PC-3 (cell line): ENCODE measurements at places on chromosomes 4 and X. TPM values are rescaled to one million over a fixed set of nuclear protein-coding genes. Genes with fewer than 3 reads are reported as not detected.

DNA sequence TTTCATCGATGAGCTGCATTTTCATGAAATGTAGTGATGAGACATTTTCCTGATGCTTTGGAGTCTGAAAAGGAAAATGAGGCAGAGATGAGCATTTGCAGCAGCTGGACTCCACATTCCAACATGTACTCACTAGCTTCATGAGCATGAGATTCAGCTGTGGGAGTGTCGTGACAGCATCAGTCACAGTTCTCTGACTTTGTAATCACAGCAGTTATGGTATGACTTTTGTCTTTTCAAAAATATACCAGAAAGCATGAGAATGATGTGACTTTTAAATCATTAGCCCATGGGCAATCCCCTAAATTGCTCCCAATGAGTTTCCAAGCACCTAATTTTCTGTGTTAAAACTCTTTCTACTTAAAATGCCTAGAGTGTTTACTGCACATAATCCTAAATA is 18.3 kb upstream of the MSL3 start:
- DNase-seq, result no peak

DNA sequence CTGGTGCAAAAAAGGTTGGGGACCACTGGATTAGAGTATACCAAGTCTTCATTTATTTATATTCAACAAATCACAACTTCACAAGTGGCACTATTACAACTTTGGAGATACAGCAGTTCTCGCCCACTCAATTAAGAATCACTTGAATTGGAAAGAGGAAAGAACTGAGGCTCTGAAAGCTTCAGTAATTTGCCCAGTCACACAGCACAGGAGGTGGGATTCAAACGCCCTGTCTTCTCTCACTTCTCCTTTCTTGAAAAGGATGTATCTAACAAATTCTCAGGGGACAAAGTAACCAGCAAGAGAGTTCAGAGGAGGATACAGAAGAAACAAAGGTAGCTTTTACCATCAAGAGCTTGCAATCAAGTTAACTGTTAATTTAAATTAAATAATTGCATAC is 12.4 kb downstream of the SMIM14 start:
- no peak for DNase-seq

Gene SULT1B1
- total RNA-seq, result 0.04 and 0.17 TPM in 2 replicates

Gene GAGE1
- not detected in 2 replicates for total RNA-seq

DNA sequence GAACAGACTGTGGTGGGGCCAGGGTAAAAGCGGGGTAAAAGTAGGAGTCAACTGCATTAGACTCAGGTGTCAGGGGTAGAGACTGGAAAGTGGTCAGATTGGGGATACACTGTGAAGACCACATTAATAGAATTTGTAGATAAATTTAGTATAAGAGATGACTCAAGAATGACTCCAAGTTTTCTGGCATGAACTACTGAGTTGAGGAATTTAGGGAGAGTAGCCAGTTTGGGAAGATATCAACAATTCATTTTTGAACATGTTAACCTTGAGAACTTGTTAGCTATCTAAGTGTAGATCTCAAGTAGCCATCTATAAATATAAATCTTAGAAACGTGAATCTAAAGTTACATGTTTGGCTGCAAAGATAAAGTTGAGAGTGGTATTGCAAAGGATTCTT is 206.9 kb upstream of the HCCS start:
- peak; percentile 72 for DNase-seq

DNA sequence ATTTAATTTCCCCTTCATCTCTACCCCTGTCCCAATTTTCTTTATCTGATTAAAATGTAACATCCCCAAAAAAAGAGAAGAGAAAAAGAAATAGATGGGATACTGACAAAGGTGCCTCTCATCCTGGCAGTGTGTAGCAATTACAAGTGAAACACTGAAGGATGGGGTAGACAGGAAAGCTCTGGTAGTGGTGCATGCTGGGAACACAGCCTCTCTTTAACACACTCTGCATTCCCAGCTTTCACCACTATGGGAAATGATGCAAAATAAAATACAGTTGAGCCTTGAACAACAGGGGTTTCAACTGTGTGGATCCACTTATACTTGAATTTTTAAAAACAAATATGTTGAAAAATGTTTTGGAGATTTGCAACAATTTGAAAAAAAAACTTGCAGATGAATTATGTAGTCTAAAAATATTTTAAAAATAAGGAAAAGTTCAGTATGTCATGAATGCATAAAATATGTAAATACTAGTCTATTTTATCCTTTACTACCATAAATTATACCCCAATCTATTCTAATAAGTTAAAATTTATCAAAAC is 239.2 kb upstream of the DDX53 start:
- no peak for DNase-seq

Gene MAGEB1
- total RNA-seq, result not detected in 2 replicates

- no peak for DNase-seq
These were observed 11.7 kb upstream of the ABLIM2 start for GRCh38 chr4:8170341-8170740.

DNA sequence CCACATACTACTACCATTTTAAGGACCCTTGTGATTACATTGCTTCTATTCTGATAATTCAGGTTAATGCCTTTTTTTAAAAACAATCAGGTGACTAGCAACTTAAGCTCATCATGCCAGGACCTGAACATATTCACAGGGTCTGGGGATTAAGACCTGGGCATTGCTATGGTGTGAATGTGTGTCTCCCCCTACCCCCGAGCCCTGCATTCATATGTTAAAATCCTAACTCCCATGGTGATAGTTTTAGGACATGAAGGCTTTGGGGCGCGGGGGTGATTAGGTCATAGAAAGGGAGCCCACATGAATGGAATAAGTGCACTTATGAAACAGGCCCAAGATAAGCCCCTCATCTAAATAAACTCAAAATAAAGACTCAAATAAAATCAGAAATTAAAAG is 734.4 kb upstream of the PABPC4L start:
- DNase-seq, result no peak

Gene TRMT10A
- total RNA-seq, result 5.2 and 20.3 TPM in 2 replicates

DNA sequence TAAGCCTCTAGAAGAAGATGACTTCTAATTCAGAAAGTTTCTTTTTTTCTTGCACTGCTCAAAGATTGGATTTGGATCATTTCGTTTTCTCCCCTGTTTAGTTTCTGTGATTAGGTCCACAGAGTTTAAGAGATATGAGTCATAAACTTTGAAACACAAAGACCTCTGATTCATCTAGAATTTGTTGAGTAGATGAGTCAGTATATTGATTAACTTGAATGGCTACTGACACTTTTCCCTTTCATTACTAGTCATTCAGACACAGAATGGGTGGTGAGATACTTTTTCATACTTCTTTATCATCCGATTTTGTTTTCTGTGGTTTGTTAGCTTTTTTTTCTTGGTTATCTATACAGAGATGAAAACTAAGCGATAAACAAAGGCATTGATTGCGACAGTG is 34.1 kb upstream of the AFF2 start:
- DNase-seq, result no peak

GRCh38 chrX:109840585-109840984 is 107.5 kb upstream of the ACSL4 start:
- DNase-seq, result peak; percentile 81

Gene NIPAL1
- total RNA-seq, result 5.9 and 7.3 TPM in 2 replicates

DNA sequence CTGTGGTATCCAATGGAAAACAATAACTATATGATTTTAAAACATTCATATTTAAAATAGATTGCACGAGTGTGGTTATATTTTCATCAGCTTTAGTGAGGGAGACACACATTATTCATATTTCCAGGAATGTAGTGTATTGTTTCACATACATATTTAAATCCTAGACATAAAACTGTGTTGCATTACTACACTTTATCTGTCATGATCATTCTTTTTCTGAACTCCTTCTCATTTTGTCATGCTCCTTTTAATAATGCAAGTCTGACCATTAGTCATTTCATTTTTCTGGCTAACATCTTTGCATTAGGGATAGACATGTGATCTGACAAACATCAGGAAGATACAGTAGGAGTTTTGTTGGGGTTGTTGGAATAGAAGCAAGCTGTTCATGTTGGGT is 1382.7 kb downstream of the PCDH7 start:
- no peak for DNase-seq

Gene SPIN2A
- total RNA-seq, result 0.17 and 0.44 TPM in 2 replicates

DNA sequence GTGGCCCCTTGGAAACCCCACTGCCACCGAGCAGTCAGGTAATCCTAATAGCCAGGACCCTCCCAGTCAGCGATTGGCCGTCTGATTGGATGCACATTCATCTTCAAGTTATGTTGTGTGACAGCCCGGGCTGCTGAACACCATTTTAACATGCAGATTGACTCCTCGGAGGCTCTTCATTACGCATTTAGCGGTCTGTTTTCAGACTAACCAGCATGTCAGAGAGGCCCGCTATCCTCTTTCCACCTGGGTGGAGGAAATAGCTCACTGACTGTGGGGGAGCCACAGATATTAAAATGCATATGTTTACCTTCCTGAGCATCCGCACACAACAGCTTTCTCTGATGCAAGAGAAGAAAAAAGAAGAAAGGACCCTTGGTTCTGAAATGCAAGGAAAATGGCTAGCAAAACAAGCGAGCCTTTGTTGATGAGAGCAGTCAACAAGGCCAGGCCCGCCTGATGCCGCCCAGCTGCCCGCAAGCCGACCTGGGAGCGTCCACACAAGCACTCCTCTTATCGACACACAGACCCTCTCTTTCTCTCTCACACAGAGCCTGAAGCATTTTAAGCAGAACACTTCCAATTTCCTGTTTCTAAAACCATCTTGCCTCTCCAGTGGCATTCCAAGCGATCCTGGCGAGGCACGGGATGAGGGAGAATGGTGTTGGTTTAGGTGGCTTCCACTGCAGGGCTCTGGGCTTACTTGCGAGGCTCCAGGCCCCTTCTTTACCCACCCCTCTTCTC is 118.3 kb downstream of the MGST2 start:
- no peak for DNase-seq

Gene HSFX2
- not detected in 2 replicates for total RNA-seq

- peak; percentile 2 for DNase-seq
These were observed 97.3 kb downstream of the EMCN start for GRCh38 chr4:100420571-100420970.

- no peak for DNase-seq
These were observed 52.4 kb downstream of the CBLL2 start for GRCh38 chrX:22325096-22325495.

GRCh38 chrX:141164406-141164805 is 12.5 kb downstream of the LDOC1 start:
- no peak for DNase-seq

DNA sequence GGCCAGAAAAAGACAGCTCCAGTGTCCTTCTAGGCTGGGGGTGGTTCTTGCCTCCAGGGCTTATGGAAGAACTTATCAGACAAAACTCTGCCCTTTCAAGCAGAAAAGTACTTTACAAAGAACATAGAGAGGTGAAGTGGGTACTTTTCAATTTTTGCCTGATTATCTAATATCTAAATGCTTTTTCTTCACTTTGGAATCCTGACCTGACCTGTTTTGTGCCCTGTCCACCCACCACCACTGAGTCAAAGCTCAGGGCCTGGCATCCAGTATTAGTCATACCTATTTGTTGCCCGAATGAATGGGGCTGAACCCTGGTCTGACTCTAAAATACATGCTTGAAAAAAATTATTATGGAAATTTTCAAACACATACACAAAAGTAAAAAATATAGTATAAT is 37.2 kb downstream of the RTL9 start:
- DNase-seq, result peak; percentile 30

DNA sequence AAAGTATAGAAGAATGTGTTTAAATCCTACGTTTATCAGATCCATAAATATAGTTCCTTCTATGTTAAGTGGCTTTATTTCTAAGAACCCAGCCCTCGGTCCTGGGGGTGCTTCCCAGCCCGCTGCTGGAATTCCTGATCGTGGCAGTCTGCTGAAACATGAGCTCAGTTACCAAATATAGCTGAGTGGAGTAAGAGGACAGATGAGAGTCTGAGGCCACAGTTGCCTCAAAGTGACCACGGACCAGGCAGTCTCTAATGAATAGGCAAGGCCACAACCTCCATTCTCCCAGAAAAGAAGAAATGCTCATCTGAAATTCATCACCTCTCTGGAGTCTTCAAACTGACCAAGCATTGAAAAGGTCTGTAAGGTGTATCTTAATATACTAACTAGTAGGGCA is at the start of gene PALLD:
PALLD (plus strand) TSS at position 219 of the 400 bp plus-strand sequence.
- DNase-seq, result no peak

DNA sequence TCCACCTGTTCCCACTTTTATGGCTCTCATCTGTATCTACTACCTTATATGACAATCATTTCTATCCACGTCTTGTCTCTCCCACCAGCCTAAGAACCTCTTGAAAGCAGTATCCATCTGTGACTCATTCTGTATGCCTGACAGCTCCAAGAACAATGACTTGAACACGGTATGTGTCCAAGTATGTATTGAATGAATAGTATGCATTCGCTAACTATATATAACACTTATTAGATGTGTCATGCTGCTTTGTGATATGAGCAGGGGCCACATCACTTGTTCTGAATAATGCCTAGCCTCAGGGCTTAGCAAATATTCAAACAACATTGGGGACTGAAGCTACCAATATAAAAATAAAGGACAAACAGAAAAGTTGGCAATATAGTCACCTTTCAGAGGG is 4.9 kb downstream of the OPHN1 start:
- DNase-seq, result peak; percentile 80
